Activated T-helper 1 cell treated with anti-CD3 and anti-CD28 coated beads, Interleukin-2, amount 50 U/mL, for 16 hours (primary cell): ENCODE measurements at places on chromosomes 6 and 20.

DNA sequence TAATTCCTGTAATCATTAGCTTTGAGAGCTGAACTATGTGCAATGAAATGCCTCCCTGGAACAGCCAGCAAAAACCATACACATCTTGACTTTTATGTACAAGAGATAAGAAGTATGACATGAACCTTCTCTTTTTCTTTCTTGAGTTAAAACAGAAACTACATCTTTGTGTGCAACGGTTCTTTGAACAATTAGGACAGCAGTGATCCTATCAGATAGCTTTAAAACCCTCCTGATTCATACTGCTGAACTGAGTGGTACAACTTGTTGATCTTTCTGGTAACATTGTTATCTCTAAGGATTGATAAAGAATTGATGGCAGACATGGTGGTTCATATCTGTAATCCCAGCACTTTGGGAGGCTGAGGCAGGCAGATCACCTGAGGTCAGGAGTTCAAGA lies 43.4 kb downstream of the TRAF3IP2 start:
- DNase-seq: no peak

- DNase-seq: no peak
These were observed 1.1 kb upstream of the SYTL3 start for GRCh38 chr6:158648682-158649131.

- DNase-seq: no peak
These were observed 125.3 kb upstream of the PLCB4 start for GRCh38 chr20:8943631-8944030.

- no peak for DNase-seq
These were observed 263.7 kb downstream of the COL12A1 start for GRCh38 chr6:74942130-74942529.

DNA sequence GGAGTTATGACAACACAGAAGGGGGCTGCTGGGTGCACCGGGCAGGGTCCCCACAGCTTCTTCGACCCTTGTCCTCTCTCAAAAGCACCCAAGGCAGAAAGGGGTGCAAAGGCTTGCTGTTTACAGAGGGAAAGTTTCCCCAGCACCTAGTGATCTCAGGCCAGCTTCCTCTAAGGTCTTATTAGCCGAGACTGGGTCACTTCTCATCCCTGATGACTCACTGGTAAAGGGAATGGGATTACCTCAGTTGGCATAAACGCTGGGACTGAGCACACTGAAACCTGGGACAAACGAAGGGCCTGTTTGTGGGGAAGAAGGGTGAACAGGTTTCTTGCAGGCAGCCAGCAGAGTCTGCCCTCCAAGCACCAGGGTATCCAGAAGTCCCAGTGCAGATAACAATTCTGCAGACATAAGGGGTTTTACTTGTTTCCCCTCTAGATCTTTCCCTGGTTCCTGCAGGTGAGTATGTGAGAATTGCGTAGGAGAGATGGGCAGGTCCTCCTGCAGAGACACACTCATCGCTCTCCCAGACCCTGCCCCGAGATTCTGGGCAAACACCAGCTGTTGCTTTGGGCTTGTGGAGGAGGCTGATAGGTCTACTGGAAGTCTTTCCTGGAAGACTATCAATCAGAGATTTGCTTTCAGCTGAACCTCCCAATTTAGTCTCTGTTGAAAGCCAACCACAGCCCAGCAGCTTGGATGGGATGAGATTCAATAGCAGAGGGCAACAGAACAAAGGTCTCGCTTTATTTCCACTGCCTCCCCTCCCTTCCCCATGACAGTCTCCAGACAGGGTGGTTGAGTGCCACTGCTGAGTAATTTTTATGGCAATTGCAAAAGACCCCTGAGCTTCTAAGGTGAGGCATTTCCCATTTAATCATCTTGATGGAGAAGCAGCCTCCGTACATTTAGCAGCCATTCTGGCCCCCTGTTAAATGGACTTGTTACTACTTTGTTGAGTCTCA lies 25.7 kb downstream of the KCNG1 start:
- DNase-seq: no peak

- DNase-seq: no peak
These were observed 131.2 kb upstream of the KCNG1 start for GRCh38 chr20:51153867-51154707.

- DNase-seq: no peak
These were observed 136.8 kb upstream of the RPS6KA2 start for GRCh38 chr6:166763606-166764472.

DNA sequence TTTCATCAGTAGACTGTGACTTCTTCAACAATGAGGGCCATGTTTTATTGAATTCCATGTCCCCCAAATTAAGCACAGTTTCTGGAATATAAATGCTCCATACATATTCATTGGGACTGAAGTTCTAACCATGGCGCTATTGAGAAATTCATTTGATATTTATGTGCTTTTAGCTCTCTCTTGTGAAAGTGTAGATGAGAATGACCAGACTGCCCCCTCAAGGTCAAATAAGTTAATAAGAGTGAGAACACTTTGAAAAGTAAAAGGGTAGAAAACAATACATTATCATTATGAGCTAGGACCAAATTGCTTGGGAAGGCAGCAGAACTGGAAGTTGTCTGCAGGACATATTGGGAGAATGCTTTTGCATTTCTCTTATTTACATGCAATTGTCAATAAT lies 597.9 kb downstream of the EPM2A start:
- DNase-seq: no peak

GRCh38 chr20:14947536-14947935 lies 610.1 kb upstream of the FLRT3 start:
- no peak for DNase-seq

- no peak for DNase-seq
These were observed 591 bp upstream of the DCBLD1 start for GRCh38 chr6:117481926-117482239.

DNA sequence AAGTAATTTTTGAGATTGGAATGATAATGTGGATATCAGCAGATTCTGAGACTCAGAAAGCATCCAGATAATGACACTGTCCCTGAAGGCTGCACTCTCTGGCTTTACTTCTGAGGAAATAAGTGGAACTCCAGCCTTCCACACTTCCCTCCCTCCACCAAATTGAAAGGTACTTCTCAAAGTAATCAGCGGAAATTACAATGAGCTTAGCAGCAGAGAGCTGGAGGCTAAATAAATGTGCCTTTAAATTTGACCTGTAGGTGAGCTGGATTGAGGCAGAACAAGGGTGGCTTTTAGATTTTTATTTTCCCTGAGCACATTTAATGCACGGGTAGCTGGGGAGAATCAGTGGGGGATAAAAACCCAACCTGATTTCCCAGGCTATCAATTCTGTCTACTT lies 39.3 kb upstream of the RNF144B start:
- DNase-seq: no peak

DNA sequence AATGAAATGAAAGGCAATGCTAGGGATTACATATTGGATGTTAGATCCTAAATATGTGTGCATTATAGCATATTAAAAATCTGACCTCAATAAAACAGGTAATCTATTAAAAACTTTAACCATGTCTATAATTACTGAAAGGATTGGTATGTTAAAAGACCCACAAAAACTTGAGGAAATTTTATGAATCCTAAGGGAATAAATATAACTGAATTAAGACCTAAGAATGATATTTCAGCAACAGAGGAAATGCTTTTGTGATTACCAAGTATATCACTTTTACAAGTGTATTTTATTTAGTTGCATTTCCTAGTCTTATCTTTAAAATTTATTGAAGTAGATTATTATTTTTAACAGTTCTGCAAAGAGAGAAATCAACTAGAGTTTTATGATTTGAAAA lies 571.5 kb downstream of the HDGFL1 start:
- no peak for DNase-seq

DNA sequence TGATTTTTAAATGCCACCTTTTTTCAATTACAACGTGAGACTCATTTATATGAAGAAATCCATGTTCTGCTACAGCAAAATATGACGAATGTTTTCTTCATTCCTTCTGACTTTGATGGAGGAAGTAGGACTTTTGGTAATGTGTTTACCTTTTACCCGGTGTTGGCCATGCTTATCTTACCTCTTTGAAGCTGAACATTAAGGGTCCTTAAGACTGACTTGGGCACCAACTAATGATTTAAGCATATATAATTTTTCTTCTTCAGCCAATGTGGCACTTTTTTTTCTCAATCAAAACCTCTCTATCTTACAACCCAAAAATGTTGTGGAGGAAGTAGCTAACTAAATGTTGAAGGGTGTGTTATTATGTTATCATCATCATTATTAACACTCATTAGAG lies 337.5 kb downstream of the EPHA7 start:
- no peak for DNase-seq

- DNase-seq: no peak
These were observed 198.4 kb upstream of the SOX4 start for GRCh38 chr6:21395121-21395520.

DNA sequence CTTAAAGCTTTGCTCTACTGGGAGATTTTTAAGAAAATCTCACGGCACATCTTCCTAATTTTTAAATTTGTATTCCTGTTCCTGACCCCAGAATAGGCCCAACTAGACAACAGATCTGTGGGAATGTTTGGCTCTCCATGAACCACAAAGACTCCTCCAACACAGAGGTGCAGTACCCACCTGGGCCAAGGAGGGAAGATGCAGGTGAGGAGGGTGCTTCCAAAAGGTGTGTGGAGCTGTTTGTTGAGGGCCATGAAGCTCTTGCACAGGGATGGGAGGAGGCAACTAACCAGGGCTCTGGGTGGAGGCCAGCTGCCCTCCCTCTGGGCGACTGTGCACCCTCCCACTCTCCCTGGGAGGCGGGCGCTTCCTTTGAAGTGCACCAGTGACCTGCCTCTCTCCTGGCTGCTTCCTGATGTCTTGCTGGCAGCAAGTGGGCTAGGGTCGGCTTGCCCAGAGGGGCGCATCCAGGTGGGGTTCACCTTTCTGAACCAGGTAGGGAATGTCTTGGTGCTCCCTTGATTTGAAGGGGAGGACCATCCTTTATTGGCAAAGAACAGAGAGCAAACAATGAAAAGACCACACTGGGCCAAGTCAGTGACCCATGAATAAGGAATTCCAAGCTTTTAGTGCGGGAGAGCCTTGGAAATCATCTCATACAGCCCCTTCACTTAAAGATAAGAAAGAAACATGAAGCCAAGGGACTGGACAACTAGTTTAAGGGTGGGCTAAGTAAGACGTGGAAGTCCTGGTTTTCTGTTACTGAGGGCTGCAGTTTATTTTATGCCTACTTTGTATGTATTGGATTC lies 76.0 kb downstream of the ANKRD6 start:
- no peak for DNase-seq

- DNase-seq: no peak
These were observed 47.1 kb upstream of the MCM9 start for GRCh38 chr6:118981884-118982574.

- no peak for DNase-seq
These were observed 401.5 kb upstream of the ADGRB3 start for GRCh38 chr6:68233623-68234022.

DNA sequence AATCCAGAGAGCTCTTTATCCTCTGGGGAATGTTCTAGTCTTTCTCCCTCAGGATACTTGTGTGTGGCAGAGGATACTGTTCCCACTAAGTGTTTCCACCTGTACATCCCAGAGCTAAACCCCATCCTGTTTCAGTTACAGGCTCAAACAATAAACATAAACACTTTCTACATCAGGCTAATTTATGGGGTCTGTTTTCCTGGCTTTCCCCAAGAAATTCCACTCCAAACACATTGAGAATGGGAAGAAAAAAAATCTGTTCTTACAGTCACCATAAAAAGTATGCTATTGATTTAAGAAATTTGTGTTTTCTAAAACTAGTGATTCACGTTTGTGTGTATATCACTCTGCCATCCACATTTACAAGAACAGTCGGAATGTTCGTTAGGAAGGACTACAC lies 293.9 kb upstream of the FOXQ1 start:
- DNase-seq: no peak

- peak; percentile 52 for DNase-seq
These were observed 65.9 kb downstream of the PTPN1 start for GRCh38 chr20:50575865-50576720.

DNA sequence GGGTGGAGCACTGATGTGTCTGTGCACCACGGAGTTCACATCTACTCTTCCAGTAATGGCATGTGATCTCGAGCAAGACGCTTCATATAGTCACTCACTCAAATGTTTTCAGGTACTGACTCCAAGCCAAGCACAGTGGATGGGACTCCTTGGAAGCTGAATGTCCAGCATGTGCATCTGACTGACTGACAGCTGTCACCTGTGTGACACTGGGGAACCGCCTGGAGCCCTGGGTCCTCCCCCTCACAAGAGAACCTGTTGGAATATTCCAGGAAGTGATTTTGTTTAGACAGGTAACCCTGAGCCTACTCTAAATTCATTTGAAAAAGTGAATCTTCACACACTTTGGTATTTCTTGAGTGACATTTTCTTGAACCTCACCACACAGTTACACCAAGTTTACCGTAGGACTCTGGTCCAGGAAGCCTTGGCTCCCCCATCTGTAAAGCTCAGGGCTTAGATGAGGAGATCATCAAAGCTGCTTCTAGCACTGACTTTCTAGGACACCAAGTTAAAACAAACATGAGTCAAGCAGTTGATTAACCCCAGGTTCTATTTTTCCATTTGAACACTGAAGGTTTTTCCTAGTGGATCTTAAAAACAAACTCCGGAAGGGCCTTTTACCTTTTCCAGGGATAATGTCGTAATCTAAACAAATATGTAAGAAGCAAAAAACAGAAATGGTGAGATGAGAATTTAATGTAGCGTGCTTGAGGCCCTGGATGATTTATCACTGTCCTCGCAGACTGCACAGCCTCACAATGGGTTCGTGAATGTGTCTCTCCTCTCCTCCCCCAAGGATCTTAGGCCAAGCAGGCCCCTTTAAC lies 50.1 kb downstream of the EDN3 start:
- no peak for DNase-seq

DNA sequence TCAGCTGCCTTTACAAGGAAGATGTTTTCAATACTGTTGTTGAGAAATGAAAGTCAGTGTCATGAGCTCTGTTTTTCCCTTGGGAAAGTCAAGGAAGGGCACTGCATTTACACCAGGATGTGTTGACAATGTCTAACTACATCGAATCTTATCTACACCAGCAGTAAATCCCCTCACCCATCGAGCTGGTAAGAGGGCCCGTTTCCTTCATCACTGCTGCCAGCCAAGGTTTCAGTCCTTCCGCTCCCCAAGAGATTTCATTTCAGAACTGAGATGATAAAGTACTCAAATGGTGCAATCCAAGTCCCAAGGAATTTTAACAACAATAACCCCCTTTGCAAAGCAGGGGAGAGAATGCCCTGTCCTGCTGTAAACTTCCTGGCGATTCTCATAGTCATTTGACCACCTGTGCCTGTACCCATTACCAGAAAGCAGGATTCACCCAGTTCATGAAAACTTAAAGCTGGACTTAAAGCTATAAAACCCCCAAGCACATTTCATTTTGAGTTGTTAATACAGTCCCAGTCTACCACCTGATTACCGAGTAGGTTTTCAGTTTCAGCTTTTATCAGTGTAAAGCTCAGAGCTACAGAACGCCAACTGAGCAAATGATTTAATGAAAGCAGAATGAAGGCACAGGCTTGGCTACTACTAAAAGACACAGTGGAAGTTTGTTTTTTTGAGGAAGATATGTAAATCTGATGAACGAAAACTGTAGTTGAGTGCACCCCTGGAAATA lies 122.5 kb upstream of the TAB2 start:
- DNase-seq: no peak
